ENCODE measurements at places on chromosomes 4 and X. TPM values are rescaled to one million over a fixed set of nuclear protein-coding genes. Genes with fewer than 3 reads are reported as not detected.

GRCh38 chrX:134880866-134881265 lies 109.9 kb upstream of the SMIM10 start:
- DNase-seq: no peak

- no peak for DNase-seq
Observed at GRCh38 chrX:43868791-43869190, 13.5 kb downstream of the MAOB start.

- no peak for DNase-seq
Observed at GRCh38 chrX:73863268-73863667, 300.3 kb downstream of the CHIC1 start.

DNA sequence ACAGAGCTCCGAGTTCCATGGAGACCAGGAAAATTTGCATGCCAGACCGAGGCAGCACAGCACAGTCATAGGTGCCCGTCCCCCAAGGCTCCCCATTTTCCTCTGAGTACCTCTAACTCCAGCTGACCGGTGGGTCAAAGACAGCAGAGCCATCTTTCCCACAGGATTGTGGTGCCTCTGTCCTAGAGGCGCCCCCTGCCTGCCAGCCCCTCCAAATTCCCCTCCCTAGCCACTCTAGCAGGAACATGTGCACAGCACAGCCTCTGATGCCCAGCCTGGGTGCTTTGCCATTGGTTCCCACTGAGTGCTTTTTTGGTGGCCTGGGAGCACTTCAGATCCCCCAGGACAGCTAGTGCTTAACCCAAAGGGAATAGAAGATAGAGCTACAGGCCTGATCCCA lies 368.5 kb upstream of the PABPC5 start:
- no peak for DNase-seq

Gene ADGRG4
- not detected for total RNA-seq

GRCh38 chr4:67680581-67681222 lies 20.3 kb downstream of the UBA6 start:
- no peak for DNase-seq

Gene DCAF8L2
- not detected for total RNA-seq

Measured in SJSA1 (cell line).